ENCODE measurements at places on chromosomes 7 and 10.

DNA sequence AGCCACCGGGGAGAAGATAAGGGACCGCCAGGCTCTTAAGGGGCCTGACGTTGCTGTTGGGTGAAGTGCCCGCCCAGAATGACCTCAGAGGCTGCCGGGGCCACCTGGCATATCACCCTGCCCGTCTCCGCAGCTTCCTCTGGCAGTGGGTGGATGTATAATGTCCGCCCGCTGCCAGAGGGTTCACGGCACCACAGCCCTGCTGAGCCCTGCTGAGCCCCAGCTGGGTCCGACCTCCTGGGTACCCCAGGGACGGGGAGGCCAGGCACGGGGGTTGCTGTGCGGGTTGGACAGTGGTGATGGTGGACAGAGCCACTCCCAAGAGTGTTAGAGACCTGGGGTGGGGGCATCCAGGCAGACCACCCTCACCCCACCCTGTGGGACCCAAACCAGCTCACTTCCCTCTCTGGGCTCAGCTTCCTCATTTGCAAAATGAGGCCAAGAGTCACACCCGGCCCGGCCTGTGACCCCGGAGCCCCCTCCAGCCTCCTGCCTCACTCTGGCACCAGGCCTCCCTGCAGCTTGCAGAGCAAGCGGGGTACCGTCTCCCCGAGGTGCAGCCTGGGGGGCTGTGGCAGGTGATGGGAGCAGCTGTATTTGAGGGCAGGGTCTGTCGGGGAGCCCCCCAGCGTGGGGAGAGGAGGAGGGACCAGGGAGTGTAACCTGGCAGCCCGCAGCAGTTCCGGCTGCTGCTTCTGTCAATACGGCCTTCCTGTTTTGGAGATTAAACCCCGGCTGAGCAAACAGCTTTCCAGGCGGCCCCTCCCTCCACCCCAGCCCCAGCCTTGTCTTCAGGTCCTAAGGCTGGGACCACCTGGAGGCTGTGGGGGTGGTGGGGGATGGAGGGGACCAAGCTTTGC is 8.4 kb upstream of the LFNG start:
- no peak for DNase-seq

- DNase-seq = no peak
These were observed 775.4 kb upstream of the COBL start for GRCh38 chr7:52091996-52092395.

DNA sequence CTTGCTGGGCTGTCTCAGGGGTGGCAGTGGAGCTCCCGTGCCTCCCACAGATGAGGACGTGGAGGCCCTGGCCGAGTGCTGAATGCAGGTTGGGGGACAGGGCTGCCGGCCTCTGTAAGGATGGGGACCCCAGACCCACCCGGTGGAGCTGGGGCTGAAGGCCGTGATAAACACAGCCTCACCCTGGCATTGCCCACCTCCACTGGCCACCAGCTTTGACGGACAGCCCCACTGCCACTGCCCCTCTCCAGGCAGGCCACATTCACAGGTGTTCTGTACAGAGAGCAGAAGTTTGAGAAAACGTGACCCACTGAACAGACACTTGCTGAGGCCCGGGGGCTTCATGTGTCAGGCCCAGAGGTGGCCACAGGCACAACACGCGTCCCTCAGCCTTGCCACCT is 126.2 kb downstream of the LHPP start:
- DNase-seq = no peak

GRCh38 chr10:118106426-118106825 is 59.7 kb upstream of the RAB11FIP2 start:
- no peak for DNase-seq

DNA sequence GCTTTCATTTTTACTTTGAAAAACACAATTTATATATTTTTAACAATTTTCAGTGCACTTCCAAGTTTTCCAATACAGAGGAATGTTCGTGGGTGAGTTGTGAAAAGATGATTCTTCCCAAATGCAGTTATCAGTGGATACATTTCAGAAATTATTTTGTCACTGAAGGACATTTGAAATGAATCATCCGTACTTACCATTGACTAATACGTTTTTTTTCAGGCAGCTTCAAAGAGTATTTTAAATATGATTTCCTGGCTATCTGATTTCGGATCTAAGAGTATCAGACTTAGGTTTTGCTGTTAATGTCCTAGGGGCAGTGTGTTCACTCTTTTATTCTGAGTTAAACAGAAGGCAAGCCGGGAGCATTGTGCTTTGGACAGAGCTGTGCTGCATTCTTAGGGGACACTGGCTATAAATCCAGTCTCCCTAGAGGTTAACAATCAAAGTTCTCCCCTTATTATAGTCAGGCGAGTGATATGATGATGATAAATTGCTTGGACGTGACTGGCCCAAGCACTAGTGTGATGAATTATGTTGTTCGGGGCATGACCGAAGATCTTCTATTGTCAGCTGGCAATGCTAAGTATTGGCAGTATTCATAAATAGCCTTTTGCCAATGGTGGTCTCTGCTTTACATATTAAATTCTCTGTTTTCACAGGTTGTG is 4.5 kb downstream of the PTER start:
- no peak for DNase-seq

DNA sequence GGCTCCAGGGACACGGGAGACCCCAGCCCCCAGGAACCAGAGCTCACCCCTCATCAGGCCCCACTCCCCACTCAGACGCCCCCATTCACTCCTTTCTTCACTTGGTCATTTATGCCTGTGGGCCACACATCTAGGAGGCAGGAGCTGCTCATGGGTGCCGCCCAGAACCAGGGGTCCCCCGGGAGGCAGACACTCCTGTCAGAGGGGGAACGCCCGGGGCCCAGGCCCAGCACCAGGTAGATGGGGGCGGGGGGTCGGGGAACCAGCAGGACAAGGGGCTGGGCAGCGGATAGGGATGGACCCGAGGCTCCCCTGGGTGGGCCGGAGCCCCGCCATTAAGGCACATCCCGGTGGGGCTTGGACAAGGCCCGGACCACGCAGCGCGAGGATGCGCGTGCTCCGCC is 11.8 kb downstream of the CALY start:
- no peak for DNase-seq

- no peak for DNase-seq
These were observed 57.0 kb downstream of the CHST3 start for GRCh38 chr10:72020914-72021809.

DNA sequence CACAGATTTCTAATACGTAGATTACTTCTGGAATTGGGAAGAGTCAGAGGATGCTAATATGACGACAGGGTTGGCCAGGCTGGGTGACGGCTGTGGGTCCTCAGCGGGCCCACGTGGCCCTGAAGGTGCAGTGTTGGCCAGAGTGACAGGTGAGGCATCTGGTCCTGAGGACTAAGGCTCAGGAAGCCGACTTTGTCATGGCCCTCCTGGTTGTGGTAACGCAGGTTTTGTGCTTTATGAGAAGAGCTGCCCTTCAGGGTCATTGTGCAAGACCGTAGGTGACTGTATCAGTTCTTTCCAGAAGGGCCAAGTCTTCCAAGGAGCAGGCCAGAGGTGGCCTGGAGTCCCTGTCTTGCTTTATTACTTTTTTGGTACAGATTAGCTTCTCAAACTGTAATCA is 2.5 kb downstream of the EIF3B start:
- DNase-seq = no peak

DNA sequence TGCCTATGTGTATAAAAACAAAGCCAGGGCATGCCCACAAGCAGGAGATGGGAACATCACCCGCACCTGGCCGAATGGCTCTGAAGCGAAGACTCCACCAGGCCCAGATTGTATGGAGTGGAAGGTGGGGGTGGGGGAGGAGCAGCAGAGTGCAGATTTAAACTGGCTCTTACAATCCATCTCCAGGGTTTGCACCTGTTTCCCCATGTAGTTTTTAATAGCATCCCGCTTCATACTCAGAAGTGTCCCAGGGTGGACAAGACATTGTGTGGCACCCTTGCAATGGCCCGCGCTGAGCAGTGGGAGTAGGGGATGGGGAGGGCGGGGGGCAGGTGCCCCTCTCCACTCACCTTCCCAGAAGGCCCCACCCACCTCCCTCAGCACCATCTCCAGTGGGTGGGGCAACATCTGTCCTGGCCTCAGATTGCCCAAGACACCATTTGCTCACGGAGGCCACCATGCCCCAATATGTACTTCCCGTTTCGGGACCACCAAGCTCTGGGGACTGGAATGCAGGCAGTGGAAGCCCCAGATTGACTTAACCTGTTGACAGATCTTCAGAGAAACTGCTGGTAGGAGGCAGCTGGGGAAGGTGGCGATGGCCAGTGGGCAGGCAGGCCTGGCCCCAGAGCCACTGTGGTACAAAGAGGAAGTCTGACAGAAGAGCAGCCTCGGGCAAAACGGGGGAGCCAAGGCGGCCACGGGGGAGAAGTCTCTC is 23.0 kb downstream of the VSIR start:
- DNase-seq = no peak

DNA sequence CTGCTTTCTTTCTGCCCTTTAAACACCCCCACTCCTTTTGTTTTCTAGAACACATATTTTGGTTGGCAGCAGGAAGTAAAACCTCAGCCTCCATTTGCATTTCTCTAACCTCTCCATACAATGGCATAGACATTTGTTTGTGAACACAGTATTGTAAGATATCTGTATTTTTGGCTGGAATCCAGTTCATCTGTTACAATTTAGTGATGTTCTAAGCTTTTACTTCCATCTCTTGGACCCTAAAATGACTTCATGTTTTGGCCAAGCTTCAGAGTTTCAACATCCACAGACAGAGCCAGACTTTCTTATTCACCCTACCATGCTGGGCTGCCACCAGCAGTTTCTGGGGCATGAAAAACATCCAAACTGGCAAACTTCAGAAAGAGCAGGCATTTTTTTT is 21.1 kb upstream of the AUTS2 start:
- no peak for DNase-seq

- peak; percentile 77 for DNase-seq
These were observed 230.9 kb downstream of the BICC1 start for GRCh38 chr10:58743466-58744115.

GRCh38 chr7:78472519-78472918 is 673.9 kb downstream of the PHTF2 start:
- no peak for DNase-seq

- DNase-seq = no peak
These were observed 128.5 kb downstream of the PTEN start for GRCh38 chr10:87991946-87992345.

DNA sequence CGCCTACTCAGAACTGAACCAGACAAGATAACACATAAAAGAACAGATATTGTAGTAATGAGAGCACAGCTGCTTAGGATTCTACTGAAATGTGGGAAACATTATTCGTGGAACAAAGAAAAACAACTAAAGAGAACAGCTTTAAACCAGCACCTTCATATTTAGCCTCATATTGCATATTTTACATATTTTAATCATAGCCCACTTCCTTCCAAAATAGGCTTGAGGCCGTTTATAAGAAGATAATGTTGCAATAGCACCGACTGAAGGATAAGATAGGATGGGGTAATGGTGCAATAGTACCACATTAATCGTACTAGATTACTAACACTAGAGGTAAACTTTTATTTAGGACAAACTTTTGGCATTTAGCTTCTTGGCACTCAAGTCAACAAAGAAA is 71.3 kb downstream of the KCND2 start:
- DNase-seq = no peak

GRCh38 chr10:114334301-114334700 is 70.0 kb downstream of the AFAP1L2 start:
- no peak for DNase-seq

DNA sequence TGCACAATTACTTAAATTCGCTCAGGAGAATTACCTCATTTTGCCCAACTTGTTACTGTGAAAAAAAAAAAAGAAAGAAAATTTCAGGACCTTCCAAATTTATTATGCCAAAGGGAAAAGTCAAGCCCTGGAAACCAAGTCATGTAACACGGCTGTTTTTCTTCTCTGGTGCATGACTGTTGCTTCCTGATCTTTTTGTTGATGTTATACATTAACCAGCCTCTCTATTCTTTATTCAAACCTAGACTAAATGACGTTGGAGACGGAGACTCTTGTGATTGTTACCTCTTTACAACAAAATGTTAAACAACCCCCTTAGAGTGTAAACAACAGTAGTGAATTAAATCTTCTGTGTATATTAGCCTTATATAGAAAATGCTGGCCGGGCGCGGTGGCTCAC is 16.1 kb upstream of the ZC3HAV1 start:
- no peak for DNase-seq
